Activated T-cell treated with anti-CD3 and anti-CD28 coated beads for 4 hours (primary cell): ENCODE measurements at places on chromosomes 6 and 20.

GRCh38 chr20:5180933-5181332, 54.1 kb downstream of the CDS2 start:
- DNase-seq = no peak

DNA sequence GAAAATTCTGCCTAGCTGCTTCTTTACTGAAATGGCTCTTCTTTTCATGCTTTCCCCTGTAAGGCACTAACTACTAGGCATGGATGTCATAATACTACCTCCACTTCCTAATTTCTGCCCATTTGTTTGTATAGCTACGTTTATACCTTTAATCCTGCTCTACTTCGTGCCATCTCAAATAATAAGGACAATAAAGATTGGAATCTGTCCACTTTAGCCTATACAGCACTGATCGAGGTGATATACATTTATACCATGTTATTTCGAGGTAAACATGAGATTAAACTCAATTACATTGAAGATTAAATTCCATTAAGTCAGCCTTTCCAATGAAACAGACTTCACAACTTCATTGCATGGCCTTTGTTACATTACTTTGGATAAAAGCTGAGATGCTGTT, 390.6 kb upstream of the MARCKS start:
- DNase-seq = no peak

DNA sequence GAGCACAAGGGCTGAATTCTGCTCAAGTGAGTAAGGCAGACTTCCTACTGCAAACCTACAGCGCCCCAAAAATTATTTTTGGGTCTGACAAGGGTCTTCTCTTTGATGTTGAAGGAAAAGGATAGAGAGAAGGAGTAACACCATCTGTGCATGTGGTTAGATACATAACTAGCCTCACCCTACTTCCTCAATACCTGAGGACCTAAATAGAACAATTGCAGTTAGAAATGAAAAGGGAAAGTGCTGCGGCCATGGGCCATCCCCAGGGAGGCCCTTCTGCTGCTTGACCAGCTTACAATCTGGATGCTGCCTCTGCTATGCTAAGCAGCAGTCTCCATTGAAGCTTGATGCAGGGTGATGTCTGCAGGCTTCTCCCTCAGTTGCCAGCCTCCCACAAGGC, 63.2 kb upstream of the ARMH2 start:
- no peak for DNase-seq

DNA sequence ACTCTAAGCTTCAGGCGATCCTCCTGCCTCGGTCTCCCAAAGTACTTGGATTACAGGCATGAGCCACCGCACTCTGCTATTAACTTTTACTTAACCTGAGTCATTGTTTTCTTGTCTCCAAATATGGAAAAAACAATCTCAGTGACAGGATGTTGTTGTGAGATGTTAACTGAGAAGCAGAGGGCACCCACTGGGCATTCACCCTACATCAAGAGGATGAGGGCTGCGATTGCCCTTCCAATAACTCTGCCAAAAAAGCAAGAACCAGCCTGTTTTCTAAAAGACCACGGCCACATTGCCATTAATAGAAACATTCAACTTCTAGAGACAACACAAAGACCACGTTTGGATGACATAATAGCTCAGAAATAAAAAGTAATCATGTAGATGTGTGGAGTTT, 107.6 kb upstream of the SGK1 start:
- DNase-seq = no peak

DNA sequence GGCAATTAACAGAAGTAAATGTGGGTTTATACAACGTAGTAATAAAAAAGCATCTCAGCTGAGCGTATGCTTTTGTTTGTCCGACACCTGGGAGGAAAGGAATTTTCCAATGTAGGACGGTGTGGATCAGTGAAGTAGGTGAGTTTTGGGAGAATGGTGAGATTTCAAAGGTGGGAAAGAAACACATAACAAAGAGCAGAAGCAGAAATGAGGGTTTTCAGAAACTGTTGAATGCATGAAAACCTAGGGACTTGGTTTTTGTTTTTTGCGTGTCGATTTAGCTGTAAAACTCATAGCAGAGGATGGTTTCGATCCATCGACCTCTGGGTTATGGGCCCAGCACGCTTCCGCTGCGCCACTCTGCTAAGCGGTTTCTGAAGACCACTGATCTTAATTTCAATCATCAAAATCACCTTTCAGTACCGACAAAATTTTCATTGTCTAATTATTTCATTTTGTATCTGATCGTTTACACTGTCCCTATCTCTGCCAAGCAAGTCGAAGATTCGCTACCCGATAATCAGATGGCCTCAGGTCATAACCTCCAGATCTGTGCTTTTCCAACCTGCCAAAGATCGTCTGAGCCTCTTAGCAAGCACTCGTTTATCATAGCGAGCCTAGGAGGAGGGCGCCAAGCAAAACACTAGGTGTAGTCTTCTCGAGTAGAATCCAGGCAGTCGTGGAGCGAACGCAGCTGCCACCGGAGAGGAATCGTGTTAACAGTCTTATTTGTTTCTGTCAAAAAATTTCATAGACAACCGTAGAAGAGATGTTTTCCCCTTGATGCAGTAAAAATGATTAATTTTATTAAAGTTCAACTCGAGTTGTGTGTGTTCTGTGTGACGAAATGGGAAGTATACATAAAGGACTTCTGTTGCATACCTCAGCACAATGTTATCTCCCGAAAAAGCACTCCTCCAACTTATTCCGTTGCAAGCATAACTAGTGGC, 20.9 kb upstream of the POM121L2 start:
- DNase-seq = peak; percentile 21

GRCh38 chr6:163738725-163739407, 324.3 kb downstream of the QKI start:
- no peak for DNase-seq

GRCh38 chr20:4113615-4114603, 98.6 kb upstream of the RNF24 start:
- DNase-seq = no peak

DNA sequence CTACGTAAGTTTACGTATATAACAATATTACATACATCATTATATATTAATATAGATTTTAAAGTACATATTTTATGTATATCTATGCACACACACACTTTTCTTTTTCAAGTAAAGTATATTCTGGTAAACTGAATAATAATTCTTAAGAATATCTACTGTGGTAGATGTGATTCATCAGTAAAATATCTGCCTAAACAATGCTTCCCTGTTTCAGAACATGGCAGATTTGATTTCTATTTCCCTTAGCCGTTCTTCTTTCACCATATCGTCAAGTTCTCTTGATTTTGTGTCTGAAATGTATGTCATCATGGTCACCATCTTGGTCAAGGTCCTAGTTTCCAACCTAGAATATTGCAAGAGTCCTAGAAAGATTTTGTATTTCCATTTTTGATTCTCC, 195.6 kb downstream of the HDGFL1 start:
- no peak for DNase-seq

DNA sequence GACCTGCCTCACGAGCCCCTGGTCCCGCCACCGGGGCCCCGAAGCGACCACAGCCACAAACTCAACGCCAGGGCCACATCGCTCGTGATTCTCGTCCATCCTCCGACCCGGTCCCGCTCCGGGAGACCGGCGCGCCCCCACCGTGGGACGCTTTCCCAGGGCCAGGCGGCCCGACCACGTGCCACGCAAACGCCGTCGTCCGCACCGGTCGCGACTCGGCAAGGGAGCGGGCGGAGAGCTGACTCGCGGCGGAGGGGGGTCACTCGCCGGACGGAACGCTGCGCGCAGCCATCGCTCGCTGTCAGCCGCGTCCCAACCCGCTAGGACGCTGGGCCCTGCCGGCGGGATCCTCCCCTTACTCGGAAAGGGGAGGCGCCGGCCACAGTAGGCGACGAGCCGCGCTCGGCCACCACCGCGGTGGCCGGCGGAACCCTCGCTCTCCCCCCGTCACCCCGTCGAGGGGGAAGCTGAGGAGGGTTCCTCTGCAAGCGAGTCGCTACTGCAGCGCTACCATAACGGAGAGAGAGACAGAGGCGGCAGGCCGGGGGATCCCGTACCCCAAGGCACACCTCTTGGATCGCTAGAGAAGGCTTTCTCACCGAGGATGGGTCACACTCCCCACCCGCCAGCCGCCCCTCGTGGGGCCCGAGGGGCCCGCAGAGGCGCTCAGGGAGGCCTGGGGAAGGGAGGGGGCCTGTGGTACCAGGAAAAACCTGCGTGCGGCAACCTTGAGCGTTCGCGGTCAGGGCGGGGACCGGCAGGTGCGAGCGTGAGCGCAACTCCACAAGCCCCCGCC, 511.8 kb upstream of the ZNF337 start:
- peak; percentile 33 for DNase-seq

- DNase-seq = no peak
Observed at GRCh38 chr6:81511423-81511822, 241.1 kb downstream of the TENT5A start.

GRCh38 chr6:76351275-76351674, 278.8 kb upstream of the IMPG1 start:
- DNase-seq = no peak

DNA sequence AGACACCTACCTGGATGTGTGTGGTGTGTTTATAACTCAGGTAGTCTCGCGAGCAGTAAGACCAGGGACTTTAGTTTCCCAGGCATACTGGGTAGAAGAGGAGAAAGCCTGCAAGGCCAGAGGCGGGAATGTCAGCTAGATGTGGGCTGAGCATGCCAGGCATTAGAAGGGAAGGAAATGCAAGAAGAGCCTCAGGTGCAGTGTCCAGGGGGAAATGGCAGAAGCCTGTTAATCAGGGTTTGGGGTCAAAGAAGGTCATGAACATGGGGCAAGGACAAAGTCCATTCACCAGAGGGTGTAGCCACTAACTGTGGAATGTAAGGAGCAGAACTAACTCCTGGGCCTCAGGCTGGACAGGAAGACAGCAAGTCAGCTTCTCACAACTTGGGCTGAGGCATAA, 305.0 kb downstream of the SMOC2 start:
- no peak for DNase-seq

GRCh38 chr6:136487759-136488425, 62.3 kb downstream of the MAP7 start:
- DNase-seq = no peak

- DNase-seq = no peak
Observed at GRCh38 chr20:3430376-3431069, 23.1 kb upstream of the DNAAF9 start.

DNA sequence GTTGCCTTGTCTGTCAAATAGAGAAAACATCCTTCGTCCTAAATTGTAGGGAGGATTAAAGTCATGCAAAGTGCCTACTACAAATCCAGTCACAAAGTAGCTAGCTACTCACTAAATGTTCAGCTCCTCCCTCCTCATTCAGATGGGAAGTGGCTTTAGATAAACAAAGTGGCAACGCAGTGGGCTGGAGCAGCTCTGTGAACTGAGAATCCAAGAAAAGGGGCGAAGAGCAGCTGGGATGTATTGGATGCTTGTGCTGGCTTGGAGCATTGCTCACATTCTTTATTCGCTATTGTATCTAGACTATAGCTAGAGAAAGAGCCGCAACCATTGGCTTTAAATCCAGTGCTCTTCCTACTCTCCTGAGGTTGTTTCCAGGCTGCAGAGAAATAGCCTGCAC, 10.3 kb downstream of the MOG start:
- no peak for DNase-seq

DNA sequence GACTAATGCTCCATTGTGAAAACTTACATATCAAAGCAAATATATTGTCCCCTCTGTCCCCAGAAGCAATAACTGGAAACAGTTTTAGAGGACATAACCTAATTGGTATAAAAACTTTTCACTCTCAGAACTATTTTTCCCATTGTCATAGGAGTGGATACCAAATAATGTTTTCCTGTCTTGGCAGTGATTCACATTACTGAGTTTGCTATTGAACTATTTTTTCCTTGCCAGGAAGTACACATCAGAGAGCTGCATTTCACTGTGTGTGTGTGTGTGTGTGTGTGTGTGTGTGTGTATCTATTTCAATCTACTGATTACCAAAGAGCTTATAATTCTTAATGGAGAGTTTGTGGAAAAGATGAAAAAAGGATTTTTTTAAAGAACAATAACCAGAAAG, 45.4 kb downstream of the AKAP12 start:
- DNase-seq = no peak

GRCh38 chr6:108795122-108795521, 53.1 kb upstream of the ARMC2 start:
- no peak for DNase-seq

DNA sequence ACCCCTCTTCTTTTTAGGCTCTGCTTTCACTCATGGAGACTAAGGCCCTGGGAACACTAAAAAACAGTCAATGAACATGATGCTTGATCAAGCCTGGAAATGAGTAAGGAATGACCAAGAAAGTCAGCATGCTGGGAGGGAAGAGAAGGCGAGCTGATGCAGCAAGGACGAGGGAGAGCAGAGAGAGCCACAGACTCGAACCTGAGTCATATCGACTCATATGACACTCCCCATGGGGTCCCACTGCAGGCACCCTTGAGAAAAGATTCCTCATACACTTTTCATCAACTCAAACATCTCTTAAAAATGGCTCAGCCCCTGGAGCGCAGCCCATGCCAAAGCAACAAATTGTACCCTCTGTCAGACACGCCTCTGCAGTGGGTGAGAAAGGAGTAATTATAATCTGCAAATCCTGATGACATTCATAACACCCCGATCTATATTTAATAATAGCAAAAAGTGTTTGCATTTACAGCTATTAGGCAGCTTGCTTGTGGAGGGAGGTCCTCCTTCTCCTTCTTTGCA, 127.2 kb downstream of the F13A1 start:
- DNase-seq = no peak

DNA sequence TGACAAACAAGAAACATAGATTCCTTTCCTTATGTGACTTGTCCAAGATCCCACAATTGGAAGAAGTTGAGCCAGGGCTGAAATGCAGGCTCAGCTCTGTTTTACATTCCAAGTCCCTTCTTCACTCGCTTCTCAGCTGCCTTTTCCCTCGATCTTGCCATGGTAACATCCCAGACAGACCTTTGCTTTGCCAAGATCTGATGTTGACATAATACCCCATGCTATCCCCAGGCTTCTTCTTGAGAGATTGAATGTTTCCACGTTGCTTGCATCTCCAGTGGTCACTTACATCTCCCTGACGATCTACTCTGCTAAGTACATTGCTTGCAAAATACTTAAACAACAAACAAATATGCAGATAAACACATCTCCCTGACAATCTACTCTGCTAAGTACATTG, 63.5 kb downstream of the TBXT start:
- no peak for DNase-seq

DNA sequence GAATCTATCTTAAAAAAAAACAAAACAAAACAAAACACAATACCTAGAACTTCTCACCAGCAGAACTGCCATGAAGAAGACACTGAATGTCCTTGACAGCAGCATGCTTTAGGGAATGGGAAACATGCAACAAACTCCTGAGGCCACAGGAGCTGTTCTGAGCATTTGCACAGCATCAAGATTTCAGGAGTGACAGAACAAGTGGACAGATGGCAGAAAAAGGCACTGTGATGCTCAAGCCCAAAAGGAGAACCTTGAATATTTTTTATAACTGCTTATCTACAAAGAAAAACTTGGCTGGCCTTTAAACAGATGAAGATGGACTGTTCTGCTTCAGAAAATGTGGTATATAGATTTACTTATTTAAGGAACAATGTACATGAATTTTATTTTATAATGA, 158.9 kb downstream of the RALGAPA2 start:
- DNase-seq = no peak
